ENCODE measurements at places on chromosomes 1 and 21.

DNA sequence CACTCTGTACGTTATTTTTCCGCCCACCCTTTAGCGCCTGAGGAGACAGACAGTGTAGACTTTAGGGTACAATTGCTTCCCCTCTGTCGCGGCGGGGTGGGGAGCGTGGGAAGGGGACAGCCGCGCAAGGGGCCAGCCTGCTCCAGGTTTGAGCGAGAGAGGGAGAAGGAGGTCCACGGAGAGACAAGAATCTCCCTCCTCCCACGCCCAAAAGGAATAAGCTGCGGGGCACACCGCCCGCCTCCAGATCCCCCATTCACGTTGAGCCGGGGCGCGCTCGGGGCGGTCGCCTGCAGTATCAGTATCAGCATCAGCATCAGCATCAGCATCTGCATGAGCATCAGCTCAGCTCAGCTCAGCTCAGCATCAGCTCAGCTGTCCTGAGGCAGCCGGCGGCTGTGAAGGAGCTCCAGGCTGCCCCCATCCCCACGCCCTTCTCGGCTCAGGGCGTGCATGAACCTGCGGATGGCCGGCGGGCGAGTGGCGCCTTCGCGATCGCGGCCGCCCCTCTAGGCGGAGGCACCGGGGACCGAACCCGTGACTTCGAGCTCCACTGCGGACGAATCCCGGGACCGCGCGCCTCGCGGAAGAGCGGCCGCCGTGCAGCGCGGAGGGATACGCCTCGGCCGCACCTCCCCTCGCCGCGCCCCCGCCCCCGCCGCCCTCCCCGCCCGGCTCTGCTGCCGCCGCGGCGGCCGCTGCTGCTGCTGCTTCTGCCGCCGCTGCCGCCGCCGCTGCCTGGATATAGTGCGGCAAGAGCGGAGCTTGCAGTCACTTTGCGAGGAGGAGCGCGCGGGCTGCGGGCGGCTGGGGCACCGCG, at the start of gene NCAM2:
Gene NCAM2 (plus strand): TSS at position 774 of the 820 bp plus-strand sequence.
- DNase-seq = no peak

DNA sequence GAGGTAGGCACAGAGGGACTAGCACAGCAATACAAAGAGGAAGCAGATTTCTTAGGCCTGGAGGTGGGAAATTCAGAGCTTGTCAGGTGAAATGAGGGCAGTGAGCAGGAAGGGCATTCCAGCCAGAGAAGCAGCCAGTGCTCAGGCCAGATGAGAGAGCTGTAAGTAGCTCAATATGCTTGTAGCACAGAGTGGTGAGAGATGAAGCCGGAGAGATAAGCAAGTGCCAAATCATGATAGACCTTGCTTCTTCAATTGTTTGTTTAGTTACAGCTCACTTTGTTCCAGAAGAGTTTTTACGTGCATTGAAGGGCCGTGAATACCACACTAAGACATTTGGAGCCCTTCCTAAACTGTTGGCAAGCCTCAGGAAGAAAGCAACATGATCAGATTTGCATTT, 42.0 kb upstream of the ADAMTS1 start:
- DNase-seq = no peak

- no peak for DNase-seq
Measured at GRCh38 chr1:190940951-190941350, 463.3 kb upstream of the BRINP3 start.

DNA sequence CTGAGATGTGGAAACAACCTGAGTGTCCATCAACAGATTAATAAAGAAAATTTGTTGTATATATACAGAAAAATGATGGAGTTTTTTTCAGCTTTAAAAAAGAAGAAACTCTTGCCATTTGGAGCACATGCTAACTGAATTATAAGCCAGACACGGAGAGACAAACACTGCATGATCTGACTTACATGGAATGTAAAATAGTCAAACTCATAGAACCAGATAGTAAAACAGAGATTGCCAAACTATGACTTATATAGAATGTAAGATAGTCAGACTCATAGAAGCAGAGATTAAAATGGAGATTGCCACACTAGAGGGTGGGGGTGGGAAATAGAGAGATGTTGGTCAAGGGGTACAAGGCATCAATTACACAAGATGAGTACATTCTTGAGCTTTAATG, 1786.6 kb downstream of the PLA2G4A start:
- no peak for DNase-seq

DNA sequence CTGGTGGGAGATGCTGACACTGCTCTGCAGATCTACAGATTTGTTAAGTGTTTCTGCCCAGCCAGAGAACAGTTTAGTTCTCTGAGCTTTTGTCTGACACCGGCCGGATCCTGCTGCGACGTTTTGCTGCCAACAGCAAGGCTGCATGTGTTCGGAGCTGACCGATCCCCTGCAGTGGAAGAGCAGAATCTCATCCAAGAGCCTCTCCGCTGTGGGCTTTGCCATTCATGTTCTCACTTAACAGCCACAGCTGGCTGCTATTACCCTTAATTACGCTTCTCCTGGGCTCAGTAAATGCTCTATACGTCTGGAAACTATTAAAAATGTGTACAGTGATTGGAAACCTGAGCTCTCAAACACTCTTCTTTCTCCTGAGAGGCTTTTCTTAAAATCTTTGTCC, 105.3 kb downstream of the BCAR3 start:
- no peak for DNase-seq

DNA sequence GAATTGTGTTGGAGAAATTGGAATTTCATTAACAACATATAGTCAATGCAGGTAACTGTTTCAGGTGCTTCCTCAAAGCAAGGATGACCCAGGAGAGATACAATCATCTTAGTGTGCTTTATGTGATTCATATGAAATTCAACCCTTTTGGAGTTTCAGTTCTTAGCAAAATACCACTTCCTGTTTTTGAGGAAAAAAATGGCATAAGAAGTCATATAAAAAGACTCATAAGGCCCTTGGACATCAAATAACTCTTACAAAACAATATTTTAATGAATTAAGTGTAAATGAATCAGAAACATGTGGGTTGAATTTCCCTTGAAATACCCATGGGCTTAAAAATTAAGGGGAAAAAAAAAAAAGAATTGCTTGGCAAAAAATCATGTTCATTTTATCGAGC, 926.6 kb downstream of the LTN1 start:
- DNase-seq = no peak

Measured in NK-92 treated with Interleukin-12 subunit alpha and Interleukin-12 subunit beta, amount 100 ng/mL, for 24 hours (cell line).